ENCODE measurements at places on chromosomes 12 and 14. TPM values are rescaled to one million over a fixed set of nuclear protein-coding genes. Genes with fewer than 3 reads are reported as not detected.
A peak's percentile ranks its signal among the peaks of the same experiment; 100 is the strongest.

DNA sequence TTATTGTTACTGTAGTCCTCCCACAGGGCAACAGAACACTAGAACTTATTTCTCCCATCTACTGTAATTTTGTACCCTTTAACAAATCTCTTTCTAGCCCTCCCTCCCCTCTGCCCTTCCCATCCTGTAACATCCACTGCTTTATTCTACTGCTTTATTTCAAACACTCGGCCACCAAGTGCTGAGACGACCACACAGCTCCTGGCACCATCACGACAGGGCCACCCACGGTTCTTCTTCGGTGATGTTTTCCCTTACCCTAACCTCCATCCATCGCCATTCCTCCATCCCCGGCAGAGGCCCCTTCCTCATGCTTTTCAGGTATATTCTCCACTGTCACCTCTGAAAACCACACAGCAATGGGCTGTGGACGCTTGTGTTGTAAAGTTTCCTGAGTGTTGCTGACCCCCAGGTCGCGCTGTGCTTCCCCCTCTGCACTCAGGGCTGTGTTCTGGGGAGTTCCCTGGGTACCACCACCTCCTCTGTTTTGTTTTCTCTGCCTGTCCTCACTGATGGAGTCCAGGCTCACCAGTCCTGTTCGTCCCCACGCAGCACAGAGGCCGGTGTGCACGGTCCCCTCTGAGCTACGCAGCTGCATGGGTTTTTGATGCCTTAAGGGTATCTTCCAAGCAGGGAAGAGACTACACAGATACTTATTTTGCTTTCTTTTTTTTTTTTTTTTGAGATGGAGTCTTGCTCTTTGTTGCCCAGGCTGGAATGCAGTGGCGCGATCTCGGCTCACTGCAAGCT lies 207.2 kb upstream of the TMEM132C start:
- no peaks in the 10 kb centered on the region for H3K36me3 ChIP-seq
- H3K4me3 ChIP-seq, result no peak overlapping the region
- no peaks in the 10 kb centered on the region for H3K27me3 ChIP-seq
- H3K27ac ChIP-seq, result no peak overlapping the region
- DNase-seq, result no peak

GRCh38 chr12:130764073-130764472 lies 48.0 kb upstream of the RIMBP2 start:
- no peak overlapping the region for H3K4me3 ChIP-seq
- no peak for DNase-seq
- no peaks in the 10 kb centered on the region for H3K36me3 ChIP-seq
- H3K27me3 ChIP-seq, result no peaks in the 10 kb centered on the region
- no peak overlapping the region for H3K27ac ChIP-seq
- H3K4me1 ChIP-seq, result no peaks in the 10 kb centered on the region

GRCh38 chr12:94429633-94430032 lies 30.0 kb downstream of the CEP83 start:
- H3K4me3 ChIP-seq, result no peak overlapping the region
- no peak for DNase-seq
- H3K27ac ChIP-seq, result no peak overlapping the region
- H3K4me1 ChIP-seq, result no peaks in the 10 kb centered on the region

GRCh38 chr14:37591311-37591940 lies 3.6 kb downstream of the FOXA1 start:
- H3K27me3 ChIP-seq, result peaks cover 27% of the 10 kb centered on the region
- H3K4me1 ChIP-seq, result peaks cover 11% of the 10 kb centered on the region
- H3K4me3 ChIP-seq, result peak overlapping the region; percentile 23

DNA sequence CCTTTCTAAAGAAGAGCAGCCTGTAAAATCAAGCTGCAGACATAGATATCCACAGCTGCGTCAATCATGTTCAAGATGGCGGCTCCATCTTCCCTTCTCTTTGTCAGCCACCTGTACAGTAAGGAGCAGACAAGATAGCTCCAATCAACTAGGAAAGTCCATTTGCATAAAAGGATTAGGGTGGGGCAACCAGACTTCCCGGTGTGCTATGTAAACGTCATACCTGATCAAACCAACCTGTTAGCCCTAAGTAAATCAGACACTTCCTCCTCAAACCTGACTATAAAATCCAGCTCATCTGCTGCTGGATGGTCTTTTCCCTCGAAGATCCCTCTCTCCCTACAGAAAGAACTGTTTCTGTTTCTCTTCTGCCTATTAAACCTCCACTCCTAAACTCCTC lies 60.1 kb downstream of the BCAT1 start:
- no peak overlapping the region for H3K27ac ChIP-seq
- H3K36me3 ChIP-seq, result no peaks in the 10 kb centered on the region
- no peaks in the 10 kb centered on the region for H3K4me1 ChIP-seq
- no peak overlapping the region for H3K4me3 ChIP-seq
- no peak for DNase-seq

Gene RTRAF
- 110 TPM for total RNA-seq

Gene STAB2
- total RNA-seq, result not detected

Gene KRT73
- total RNA-seq, result 37.9 TPM

Gene EID3
- total RNA-seq, result 5.7 TPM

Measured in T-cell (primary cell).